ENCODE measurements at places on chromosomes 12 and 14. TPM values are rescaled to one million over a fixed set of nuclear protein-coding genes. Genes with fewer than 3 reads are reported as not detected.

DNA sequence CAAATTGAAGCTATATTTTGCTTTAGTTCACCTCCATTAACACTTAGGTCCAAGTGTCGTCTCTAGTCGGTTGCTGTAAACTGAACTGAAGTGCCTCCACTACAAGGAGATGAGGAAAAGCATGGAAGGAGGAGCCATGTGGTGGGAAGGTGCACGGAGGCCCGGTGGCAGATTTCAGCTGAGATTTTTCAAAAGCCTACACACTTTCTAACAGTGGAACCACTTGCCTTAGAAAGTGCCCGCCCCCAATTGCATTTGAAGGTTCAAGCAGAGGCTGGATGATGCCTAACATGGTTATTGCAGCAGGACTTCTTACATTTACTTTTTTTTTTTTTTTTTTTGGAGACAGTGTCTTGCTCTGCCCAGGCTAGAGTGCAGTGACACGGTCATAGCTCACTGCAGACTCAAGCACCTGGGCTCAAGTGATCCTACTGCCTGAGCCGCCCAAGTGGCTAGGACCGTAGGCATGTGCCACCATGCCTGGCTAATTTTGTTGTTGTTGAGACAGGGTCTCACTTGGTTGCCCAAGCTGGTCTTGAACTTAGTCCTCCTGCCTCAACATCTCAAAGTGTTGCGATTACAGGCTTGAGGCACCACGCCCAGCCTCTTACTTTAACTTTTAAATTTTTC is 27.6 kb downstream of the EML1 start:
- DNase-seq: no peak
- H3K27ac ChIP-seq: no peak overlapping the region
- H3K27me3 ChIP-seq: peaks cover 57% of the 10 kb centered on the region
- H3K36me3 ChIP-seq: no peaks in the 10 kb centered on the region
- no peaks in the 10 kb centered on the region for H3K4me1 ChIP-seq

GRCh38 chr14:101228949-101229541 is 325.5 kb upstream of the RTL1 start:
- no peak overlapping the region for H3K27ac ChIP-seq
- no peaks in the 10 kb centered on the region for H3K27me3 ChIP-seq
- H3K36me3 ChIP-seq: no peaks in the 10 kb centered on the region
- H3K4me1 ChIP-seq: no peaks in the 10 kb centered on the region

- no peaks in the 10 kb centered on the region for H3K27me3 ChIP-seq
- no peaks in the 10 kb centered on the region for H3K4me1 ChIP-seq
- peak overlapping the region; percentile 29 for H3K4me3 ChIP-seq
- peaks cover 7% of the 10 kb centered on the region for H3K36me3 ChIP-seq
- 0 out of 3 replicates have a peak overlapping the region, but pooled peaks have one; percentile 47 for H3K27ac ChIP-seq
These were observed 707 bp upstream of the MED6 start for GRCh38 chr14:70601162-70601561.

DNA sequence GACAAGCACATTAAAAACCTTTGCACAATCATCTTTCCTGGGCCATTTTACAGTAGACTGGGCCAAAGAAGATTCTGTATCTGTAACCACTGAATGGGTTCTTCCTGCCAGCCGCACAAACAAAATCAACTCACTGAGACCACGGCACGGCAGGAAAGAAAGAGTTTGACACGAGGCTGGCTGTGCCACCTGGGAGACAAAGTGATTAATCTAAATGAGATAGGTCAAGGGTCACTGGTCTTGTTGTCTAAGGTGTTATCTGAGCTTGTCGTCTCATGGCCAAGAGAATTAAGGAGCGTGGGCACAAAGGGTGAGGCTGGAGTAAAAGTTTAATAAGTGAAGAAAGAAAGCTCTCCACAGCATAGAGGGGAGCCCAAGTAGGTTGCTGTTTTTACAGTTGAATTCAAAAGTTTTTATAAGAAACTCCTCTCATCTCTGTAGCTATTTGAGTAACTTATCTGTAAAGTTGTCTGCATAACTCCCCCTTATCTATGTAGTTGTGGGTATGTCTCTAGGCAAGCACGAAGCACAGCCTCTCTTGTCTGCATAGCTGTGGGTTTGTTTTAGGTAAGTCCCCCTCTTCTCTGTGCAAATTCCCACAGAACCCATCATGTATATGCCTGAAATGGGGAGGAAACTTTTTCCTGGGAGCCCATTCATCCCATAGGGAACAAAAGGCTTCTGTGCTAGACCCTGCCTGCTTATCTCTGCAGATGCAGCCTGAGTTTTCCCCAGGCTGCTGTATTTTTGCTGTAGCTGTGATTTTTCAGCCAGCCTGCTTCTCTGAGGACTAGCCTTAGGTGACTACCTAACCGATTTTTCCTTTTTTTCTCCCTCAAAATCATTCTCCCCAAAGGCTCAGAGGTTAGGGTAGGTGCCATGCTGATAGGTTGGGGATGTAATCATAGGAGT is 1314.6 kb upstream of the TMEM132C start:
- no peak for DNase-seq
- no peak overlapping the region for H3K27ac ChIP-seq
- no peak overlapping the region for H3K4me3 ChIP-seq
- no peaks in the 10 kb centered on the region for H3K27me3 ChIP-seq

GRCh38 chr14:39773387-39774126 is 341.3 kb upstream of the FBXO33 start:
- no peak overlapping the region for H3K27ac ChIP-seq
- DNase-seq: no peak
- no peaks in the 10 kb centered on the region for H3K36me3 ChIP-seq
- H3K27me3 ChIP-seq: no peaks in the 10 kb centered on the region
- no peaks in the 10 kb centered on the region for H3K4me1 ChIP-seq

DNA sequence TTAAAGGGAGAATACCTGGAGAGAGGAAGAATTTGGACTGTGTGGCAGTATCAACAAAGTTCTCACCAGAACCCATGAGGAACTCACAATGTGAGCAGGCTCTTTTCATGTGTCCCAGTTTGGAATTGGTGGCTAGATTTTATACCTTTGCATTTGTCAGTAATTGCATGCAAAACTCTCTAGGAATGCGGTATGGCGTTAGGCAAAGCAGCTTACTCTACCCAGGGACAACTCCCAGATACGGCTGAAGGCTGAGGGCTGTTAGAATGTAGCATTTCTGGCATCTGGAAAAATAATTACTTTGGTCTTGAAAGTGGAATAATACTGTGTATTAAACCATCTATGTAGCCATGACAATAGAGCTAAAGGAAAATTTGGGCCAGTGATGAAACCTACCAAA is 635.5 kb downstream of the SLC16A7 start:
- H3K4me1 ChIP-seq: no peaks in the 10 kb centered on the region
- no peaks in the 10 kb centered on the region for H3K27me3 ChIP-seq

DNA sequence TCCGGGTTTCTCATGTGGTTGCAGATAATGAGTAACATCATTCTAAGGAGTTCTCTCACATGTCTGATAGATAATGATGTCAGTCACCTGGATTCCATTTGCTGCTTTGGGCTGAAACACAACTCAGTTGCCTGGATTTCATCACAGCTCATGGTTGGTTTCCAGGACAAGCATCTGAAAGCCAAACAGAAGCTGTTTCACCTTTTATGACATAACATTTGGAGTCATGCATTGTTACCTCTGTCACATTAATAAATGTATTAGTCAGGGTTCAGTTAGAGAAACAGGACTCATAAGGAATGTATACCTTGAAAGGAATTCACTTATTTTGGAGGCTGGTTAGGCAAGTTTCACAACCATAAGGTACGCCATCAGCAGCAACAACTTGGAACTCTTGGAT is 251.9 kb upstream of the ATXN7L3B start:
- H3K36me3 ChIP-seq: peaks cover 58% of the 10 kb centered on the region
- no peak for DNase-seq
- no peaks in the 10 kb centered on the region for H3K27me3 ChIP-seq
- no peak overlapping the region for H3K4me3 ChIP-seq

DNA sequence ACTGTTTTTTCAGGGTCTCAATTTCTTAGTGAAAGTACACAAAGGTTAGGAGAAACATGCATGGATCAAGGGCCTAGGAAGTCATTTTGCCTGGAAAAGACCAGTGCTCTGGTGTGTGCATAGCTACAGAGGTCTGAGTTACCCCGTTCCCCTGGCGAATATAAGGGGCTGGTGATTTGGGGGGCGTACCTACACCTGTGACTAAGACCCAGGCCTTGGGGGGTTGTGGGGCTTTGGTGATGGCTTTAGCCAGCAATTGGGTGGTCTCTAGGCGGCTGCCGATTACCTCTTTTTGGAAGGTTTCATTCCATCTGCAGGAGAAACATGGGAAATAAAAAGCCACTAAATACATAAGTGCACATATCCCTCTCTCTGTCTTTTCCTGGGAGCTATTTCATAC is 1.1 kb downstream of the SDR39U1 start:
- peak overlapping the region; percentile 91 for H3K27ac ChIP-seq
- H3K36me3 ChIP-seq: peaks cover 51% of the 10 kb centered on the region
- no peaks in the 10 kb centered on the region for H3K4me1 ChIP-seq
- peak overlapping the region; percentile 68 for H3K4me3 ChIP-seq
- DNase-seq: no peak
- no peaks in the 10 kb centered on the region for H3K27me3 ChIP-seq

GRCh38 chr12:56989861-56990610 is 16.3 kb downstream of the ZBTB39 start:
- no peak for DNase-seq
- H3K4me3 ChIP-seq: no peak overlapping the region
- no peaks in the 10 kb centered on the region for H3K27me3 ChIP-seq
- H3K27ac ChIP-seq: no peak overlapping the region

DNA sequence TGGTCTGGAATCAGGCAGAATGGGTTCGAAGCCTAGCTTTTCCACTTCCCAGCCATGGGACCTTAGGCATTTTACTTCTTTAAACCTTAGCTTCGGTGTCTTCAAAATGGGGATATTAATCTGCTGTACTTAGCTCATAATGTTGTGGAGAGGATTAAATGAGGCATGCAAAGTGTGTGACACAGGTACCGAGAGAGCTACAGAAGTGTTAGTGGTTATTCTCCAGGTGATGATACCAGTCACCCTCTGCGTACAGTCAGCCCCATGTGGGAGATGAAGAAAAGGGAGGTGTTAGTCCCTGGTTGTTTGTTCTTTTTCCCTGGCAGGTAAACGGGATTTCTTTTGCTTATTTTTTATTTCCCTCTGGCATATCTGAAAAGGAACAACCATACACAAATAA is 212.1 kb downstream of the PHLDA1 start:
- H3K4me1 ChIP-seq: no peaks in the 10 kb centered on the region
- no peak overlapping the region for H3K27ac ChIP-seq
- DNase-seq: no peak
- no peaks in the 10 kb centered on the region for H3K36me3 ChIP-seq
- H3K4me3 ChIP-seq: no peak overlapping the region
- H3K27me3 ChIP-seq: no peaks in the 10 kb centered on the region

DNA sequence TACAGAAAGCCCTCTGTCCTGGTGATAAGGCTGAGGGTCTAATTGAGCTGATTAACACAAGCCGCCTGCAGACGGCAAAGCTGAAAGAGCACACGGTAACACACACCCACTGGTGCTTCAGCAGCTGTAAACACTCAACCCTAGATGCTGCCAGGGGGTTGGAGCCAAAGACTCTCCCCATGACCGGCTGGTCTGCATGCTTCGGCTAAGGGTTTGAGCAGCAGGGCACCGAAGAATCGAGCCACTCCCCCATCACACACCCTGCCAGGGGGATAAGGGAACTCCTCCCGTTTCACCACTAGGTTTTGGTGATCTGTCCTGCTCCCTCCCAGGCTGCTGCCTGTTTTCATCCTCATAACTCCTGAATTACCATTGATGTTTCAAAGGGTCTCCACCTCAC is 141.0 kb upstream of the OVCH1 start:
- H3K36me3 ChIP-seq: no peaks in the 10 kb centered on the region
- DNase-seq: no peak
- H3K27me3 ChIP-seq: no peaks in the 10 kb centered on the region
- H3K27ac ChIP-seq: no peak overlapping the region
- H3K4me1 ChIP-seq: no peaks in the 10 kb centered on the region

DNA sequence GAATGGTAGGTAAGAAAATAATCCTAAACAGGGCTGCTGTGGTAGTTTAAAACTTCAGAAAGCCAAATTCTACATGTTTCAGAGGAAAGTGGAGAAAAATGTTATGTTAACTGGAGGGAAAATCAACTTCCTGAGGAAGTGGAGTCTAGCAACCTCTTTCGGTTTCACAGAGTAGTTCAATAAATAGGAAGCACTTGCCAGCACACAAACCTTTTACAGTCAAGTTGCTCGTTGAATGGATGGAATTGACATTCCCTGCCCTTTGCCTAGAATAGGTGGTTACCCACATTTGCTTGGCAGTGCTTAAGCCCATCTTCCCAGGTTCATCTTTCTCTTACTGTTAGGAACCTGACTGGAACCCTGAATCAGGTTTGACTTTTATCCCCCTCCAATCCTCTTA is 15.9 kb downstream of the ANKRD13A start:
- no peak for DNase-seq
- no peaks in the 10 kb centered on the region for H3K4me1 ChIP-seq
- no peaks in the 10 kb centered on the region for H3K27me3 ChIP-seq
- H3K36me3 ChIP-seq: peaks cover 57% of the 10 kb centered on the region

GRCh38 chr12:103241184-103241583 is 254.6 kb downstream of the C12orf42 start:
- H3K27ac ChIP-seq: no peak overlapping the region
- no peak overlapping the region for H3K4me3 ChIP-seq
- no peaks in the 10 kb centered on the region for H3K4me1 ChIP-seq
- no peaks in the 10 kb centered on the region for H3K27me3 ChIP-seq
- no peaks in the 10 kb centered on the region for H3K36me3 ChIP-seq
- DNase-seq: no peak

GRCh38 chr14:22598896-22599244 is 770 bp downstream of the ABHD4 start:
- peak; percentile 68 for DNase-seq
- H3K27ac ChIP-seq: peak overlapping the region; percentile 72
- H3K36me3 ChIP-seq: peaks cover 17% of the 10 kb centered on the region
- H3K27me3 ChIP-seq: no peaks in the 10 kb centered on the region

The ATL1 gene
- not detected for polyA plus RNA-seq

The RDH5 gene
- polyA plus RNA-seq: 1.2 TPM

The AKAP6 gene
- 0.48 TPM for polyA plus RNA-seq

The KRT2 gene
- polyA plus RNA-seq: 0.17 TPM

The METAP2 gene
- 130 TPM for polyA plus RNA-seq

The AQP5 gene
- polyA plus RNA-seq: not detected
